ENCODE measurements at places on chromosomes 3 and 15.
A peak's percentile ranks its signal among the peaks of the same experiment; 100 is the strongest.

GRCh38 chr15:70414626-70415025 is 316.9 kb upstream of the TLE3 start:
- DNase-seq = no peak

- no peak for DNase-seq
Observed at GRCh38 chr3:161268601-161269000, 47.5 kb downstream of the NMD3 start.

DNA sequence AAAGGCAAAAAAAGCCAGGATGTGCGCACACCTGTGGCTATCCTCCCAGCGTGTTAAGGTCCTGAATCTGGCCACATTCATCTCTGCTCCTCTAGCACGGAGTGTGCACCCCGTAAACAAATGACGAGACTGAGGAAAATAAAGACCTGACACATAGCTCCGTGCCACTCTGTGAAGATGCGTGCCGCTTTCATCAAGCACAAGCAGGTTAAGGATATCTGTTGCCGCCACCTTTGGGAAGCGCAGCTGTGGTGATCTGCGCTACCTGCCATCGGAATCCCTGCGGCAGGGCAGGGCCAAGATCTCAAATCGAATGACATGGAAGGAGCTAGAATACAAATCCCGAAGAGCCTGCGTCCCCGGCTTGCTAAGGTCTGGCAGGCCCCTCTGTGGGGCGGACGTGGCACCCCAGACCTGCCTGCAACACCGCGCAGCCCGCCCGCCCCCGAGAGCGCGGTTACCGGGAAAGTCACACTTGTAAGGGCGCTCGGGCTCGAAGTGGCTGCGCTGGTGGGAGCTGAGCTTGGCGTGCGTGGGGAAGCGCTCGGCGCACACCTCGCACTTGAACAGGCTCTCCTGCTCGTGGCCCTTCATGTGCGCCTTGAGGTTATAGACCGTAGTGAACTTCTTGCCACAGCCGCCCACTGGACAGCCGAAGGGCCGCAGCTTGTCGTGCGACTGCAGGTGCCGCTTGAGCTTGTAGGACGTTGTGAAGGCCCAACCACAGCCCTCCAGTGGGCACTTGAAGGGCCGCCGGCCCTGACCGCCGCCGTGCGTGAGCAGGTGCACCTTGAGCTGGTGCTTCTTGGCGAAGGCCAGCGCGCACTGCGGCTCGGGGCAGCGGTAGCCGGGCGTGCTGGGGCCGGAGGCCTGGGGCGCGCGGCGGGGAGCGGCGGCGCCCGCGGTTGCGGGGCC is 936 bp downstream of the ZXDC start:
- peak; percentile 44 for DNase-seq

DNA sequence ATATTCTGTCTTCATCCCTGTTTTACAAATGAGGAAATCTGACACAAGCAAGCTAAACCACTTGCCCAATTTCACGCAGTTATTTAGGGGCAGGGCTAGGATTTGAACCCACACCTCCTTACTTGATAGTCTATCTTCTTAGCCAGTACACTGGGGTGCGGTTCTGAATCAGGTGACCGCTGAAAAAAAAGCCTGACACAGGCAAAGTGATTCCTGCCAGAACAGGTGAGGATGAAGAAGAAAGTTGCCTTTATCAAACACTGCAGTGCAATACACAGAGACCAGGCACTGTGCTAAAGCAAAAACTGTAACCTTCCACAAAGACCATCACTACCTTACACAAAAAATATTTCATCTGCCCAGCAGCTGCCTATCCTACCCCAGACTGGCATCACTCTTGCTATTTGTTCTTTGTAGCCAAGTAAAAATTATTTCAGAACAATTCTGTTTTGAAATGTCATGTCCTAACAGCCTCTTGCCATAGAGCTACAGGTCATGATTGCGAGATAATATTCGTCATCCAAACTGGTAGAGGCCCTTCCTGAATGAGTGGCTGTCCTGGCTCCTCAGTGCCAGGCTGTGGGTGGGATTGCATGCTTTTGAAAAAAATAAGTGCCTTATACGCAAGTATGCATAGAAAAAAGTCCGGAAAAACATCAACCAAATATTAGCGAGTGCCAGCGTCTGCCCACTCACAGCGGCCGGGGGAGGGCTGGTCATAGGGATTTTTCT is 142.3 kb upstream of the TPM1 start:
- DNase-seq = no peak

- no peak for DNase-seq
Observed at GRCh38 chr3:13345772-13346171, 74.3 kb downstream of the NUP210 start.

Measured in activated naive CD4-positive, alpha-beta T cell treated with anti-CD3 and anti-CD28 coated beads, Interleukin-2, amount 50 U/mL, for 16 hours (primary cell).